Cardiac fibroblast (primary cell): ENCODE measurements at places on chromosomes 2 and 18.

DNA sequence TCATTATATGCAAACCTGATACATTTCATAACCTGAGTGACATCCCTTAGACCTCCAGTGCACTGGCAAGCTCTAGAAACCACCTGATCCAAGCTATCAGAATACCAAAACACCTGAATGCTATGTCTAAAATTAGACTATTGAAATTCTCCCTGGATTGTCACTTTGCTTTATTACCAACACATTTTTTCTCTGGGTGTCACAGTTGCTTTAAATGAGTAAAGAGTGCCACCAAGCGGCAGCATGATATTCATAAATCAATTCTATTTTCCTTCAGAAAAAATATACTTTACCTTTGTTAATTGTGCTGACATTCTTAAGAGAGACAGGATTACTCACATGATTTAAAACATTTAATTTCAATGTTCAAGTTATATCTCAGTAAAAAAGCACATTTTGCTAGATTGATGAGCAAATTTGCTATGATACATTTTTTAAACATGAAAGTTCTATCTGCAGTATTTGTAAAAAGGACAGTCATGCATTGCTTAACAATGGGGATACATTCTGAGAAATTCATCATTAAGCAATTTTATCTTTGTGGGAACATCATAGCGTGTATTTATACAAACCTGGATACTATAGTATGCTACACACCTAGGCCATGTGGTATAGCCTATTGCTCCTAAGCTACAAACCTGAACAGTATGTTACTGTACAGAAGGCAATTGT lies 338.4 kb upstream of the SLC39A10 start:
- peak; percentile 58 for DNase-seq

DNA sequence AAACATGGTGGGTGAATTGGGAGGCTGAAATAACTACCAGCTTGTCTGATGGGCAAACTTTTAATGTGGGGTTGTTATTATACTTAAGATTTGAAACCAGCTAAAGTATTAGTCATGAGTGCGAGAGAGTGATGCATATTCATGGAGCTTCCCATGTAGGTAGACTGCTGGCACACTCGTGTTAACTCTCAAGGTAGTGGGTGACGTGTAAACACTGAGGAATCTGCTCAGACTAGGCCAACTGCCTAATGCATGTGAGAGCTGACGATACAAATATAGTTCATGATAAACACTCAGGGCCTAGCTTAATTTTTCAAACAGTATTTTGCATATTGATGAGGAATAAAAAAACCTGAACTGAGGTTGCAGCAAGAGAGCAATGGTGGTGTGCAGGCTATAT lies 1165.7 kb upstream of the PIK3C3 start:
- no peak for DNase-seq

- DNase-seq, result no peak
These were observed 112.2 kb downstream of the CEP192 start for GRCh38 chr18:13103366-13103765.

DNA sequence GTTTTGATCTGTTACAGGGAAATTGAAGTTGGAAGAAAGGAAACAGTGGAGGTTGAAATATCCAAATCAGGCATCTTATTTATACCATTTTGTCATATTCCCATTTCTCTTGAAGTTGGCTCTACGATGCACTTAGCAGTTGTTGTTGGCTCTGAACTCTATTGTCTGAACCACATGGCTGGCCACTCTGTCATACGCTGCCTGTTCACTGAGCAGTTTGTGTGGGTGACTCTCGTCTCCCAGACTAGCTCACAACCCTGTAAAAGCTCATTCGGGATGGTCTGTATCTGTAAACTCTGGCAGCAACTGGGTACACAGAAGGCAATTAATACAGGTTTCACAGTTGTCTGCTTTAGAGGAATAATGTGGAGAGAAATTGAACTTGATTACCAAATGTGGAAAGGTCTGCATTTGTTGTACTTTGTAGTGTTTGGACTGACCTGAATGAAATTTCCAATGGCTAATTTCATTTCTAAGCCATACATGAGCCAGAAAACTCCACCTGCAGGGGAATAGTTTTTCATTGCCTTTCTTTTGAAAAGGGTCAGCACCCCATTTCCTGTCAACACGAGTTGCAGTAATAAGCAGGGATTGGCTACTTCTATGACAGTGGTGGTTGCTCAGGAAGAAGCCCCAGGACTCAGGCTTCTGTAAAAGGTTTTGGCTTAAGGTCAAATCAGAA lies 378.2 kb downstream of the OSR1 start:
- DNase-seq, result no peak

- no peak for DNase-seq
These were observed 142.5 kb upstream of the LTBP1 start for GRCh38 chr2:32804205-32804604.

DNA sequence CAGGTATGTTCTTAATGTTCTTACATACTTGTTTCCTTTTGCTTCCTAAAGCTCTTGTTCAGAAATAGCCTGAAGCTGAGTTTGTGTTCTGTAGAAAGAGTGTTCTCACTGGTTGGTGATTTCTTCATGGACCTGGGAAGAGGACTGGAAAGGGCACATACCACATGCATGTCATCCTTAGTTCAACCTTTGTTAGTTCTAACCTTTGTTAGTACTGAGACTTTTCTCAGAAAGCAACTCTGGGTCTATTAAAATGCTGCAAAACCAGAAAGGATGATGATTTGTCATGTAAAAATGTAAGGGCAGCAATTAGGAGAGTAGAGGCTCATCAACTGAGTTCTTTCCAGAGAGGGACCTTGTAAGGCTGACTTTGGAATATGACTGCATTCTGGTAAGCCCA lies 2.5 kb upstream of the FAP start:
- DNase-seq, result peak; percentile 49

GRCh38 chr2:120488531-120488930 lies 142.6 kb downstream of the INHBB start:
- no peak for DNase-seq

GRCh38 chr2:118062048-118062447 lies 26.2 kb upstream of the INSIG2 start:
- no peak for DNase-seq

DNA sequence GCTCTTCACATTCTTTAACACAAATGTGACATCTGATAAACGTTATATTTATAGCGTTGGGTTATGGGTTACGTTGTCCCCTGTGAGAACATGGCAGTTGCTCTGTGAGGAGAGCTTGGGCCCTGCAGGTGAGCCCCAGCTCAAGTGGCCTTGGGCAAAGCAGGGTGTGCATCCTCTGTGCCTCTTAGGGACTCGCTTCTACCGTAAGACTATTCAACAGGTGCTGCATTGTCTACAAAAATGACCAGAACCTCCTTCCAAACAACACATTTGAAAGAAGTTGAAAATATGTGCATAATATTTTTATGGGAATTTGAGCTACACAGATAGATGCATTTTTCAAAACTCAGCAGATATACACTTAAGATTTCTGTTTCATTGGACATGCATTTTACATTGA lies 16.4 kb upstream of the CHMP1B start:
- no peak for DNase-seq

DNA sequence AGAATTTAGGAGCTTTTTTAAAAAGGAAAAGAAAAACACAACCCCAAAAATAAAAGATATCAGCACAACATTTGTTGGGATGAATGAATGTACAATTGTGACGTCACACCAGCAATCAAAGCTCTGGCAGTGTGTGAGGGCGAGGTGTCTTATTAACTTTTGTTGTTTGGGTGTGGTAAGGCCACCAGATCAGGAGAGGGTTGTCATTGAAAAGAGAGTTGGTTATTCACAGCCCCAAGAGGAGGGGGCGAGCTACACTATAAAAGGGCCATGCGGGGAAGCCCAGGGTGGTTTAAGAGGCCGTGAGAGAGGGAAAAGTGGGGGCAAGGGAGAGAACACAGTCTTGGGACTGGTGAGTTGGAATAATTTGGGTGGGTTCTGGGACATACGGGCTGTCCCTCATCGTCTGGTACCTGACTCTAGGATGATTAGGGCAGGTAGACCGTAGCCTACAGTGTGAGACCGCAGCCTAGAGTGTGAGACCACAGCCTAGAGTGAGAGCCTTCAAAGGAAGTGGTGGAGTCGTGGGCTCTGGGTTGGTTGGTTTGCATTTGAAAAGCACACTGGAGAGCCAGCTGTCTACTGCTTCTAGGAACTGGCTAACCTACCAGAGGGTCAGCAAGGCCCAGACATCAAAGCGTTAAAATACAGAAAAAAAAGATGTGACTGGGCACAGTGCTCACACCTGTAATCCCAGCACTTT lies 128.4 kb downstream of the INO80D start:
- DNase-seq, result no peak

GRCh38 chr2:223765221-223765785 lies 72.1 kb downstream of the AP1S3 start:
- peak; percentile 55 for DNase-seq

GRCh38 chr18:39969803-39970494 lies 1985.1 kb upstream of the PIK3C3 start:
- peak; percentile 36 for DNase-seq

DNA sequence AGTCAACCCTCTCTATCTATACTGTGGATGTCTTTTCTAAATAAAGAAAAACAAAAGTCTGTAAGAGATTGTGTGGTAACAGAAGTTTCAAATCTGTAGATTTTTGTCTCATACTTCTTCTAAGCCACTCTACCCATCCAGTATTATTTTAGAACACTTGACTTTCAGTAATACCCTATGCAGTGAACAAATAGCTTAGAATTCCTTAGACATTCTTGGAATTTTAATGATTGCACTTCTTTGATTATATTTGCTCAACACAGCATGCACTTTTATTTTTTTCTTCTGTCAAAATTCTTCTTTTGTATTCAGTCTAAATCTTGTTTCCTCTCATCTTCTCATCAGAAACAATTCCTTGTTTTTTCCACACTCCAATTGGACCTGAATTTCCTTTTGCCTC lies 1080.2 kb downstream of the SUCLG1 start:
- DNase-seq, result no peak

DNA sequence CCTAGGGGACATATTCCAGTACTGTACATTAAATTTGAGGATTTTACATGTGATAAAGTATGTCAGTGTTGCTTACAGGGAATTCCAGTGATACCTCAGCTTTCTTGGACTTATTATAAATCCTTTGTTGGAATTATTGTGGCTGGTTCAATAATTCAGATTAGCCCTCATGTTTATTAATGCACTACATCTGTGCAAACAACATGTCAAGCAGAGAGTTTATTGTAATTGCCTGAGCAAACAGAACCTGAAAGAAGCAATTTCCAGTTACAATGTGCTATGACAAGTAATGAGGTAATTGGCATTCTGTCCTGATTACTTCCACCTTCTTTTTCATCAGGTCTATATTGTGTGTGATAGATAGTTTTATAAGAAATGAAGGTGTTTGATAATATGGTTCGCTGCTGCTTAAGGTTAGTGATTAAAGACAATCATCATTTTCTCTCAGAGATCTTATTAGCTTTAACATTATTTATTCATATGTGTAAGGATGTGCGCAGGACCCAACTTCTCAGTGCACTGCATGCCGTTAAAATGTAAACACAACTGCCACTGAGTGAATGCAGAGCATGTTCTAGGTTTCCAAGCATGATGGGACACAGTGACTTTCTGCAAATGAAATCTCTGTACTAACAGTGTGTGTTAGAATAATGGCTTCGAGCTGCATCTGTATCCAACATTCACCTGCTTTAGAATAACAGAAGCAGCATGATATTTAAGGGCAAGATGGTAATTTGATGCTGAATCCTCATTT lies 973.7 kb upstream of the POU3F3 start:
- no peak for DNase-seq

GRCh38 chr2:173392731-173393130 lies 38.1 kb downstream of the CDCA7 start:
- no peak for DNase-seq

- no peak for DNase-seq
These were observed 153.3 kb upstream of the KYNU start for GRCh38 chr2:142724186-142724585.

DNA sequence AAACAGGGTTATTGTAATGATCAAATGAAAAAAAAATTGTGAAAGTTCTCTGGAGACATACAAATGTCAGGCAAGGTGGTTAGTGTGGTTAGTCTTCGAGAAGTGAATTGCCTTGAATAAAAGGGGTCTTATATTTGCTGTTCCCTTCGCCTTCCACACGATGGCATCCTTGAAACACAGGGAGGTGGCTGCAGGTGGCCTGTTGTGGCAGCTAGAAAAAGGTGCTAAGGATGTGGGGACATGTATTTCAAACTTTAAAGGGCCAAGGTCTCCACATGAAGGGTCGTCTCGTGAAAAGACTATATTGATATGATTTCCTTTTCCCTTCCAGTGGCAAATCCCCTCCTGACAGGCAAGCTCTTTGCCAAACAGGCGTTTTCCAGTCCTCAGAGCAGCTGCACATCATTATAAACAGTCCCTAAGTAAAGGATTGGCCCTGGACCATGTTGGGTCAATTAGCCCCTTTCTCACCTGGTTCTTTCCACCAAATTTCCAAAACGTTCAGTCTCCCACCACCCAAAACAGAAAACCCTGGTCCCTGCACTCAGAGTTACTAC lies 68.5 kb downstream of the COPS8 start:
- DNase-seq, result peak; percentile 83

- DNase-seq, result no peak
These were observed 181.6 kb downstream of the CELF4 start for GRCh38 chr18:37383846-37384595.

- no peak for DNase-seq
These were observed 37.4 kb downstream of the ZNF236 start for GRCh38 chr18:76859474-76860339.

DNA sequence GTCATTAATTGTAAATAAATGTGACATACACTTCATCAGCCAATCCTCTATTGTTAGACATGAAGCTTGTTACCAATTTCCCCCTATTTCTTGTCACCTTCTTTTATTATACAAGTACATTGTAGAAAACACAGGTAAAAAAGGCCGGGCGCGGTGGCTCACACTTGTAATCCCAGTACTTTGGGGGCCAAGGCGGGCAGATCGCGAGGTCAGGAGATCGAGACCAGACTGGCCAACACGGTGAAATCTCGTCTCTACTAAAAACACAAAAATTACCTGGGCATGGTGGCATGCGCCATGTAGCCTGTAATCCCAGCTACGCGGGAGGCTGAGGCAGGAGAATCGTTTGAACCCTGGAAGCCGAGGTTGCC lies 42.7 kb upstream of the UBE2F start:
- DNase-seq, result no peak

DNA sequence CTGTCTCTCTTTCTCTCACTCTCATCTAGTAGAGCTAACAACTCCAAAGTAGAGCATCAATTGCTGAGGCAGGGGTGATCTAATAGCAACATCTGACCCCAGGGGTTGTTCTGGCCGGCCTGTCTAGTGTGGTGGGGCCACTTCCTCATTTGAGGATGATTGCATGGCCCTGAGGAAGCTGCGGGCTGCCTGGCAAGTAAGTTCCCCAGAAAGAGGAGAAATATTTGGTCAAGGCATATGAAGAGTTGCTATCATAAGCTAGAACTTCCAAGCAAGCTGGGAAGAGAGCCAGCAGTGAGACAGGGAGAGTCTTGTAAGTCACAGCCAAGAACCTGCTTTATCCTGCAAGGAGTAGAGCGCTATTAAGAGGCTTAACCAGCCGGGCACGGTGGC lies 50.8 kb upstream of the TMEM87B start:
- peak; percentile 71 for DNase-seq
